ENCODE measurements at places on chromosomes 4 and X. TPM values are rescaled to one million over a fixed set of nuclear protein-coding genes. Genes with fewer than 3 reads are reported as not detected.
A peak's percentile ranks its signal among the peaks of the same experiment; 100 is the strongest.

DNA sequence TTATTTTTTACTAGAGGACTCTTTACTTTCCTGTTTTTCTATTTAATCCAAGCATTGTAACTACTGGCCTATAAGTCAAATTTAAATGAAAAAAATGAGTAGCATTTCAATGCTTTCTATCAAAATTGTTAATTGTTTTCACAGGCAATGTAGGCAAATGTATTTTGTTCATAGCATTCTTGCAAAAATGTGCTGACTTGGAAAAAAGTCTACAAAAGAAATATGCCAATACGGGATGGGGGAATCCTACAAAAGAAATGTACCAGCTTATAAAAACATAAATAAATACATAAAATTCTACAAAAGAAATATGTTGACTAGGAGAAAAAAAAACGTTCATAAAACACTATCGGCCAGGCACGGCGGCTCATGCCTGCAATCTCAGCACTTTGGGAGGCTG, 14.9 kb upstream of the S100G start:
- no peak for DNase-seq

TCEAL8 gene
- total RNA-seq: 106 TPM

DNA sequence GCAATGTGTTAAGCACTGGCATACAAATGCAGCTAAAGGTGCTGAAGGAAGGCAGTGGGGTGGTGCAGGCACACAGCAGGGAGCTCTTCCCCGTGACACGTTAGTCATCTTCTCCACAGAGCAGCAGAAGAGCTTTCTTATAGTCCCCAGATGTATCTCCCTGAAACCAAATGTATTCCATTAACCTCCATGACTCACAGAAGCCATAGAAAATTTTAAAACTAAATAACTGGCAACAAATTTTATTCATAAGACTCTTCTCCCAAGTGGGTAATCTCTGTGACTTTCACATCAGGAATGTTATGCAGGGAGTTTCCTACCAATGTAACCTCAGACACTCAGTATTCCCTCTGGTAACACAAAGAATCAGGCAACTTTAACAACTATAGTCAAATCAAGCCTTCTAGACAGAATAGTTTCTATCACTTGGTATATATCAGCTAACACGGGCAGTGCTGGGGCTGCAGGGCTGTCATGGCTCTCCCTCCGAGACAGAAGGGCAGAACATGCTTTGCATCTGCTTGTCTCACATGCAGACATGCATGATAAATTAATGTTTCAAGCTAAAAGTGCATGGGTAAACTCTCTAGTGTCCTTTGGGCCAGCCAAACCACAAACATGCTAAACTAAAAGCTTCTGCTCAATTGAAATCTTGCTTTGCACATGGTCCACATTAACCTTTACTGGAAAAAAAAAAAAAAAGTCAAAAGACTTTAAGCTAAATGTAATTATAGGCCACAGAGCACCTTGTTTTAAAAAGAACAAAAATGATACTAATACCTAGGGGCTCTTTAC, 28.2 kb downstream of the ANXA5 start:
- DNase-seq: peak; percentile 41

- DNase-seq: no peak
Measured at GRCh38 chr4:128553686-128554515, 255.6 kb upstream of the JADE1 start.

GRCh38 chr4:156825074-156825473, 146.5 kb downstream of the PDGFC start:
- no peak for DNase-seq

DNA sequence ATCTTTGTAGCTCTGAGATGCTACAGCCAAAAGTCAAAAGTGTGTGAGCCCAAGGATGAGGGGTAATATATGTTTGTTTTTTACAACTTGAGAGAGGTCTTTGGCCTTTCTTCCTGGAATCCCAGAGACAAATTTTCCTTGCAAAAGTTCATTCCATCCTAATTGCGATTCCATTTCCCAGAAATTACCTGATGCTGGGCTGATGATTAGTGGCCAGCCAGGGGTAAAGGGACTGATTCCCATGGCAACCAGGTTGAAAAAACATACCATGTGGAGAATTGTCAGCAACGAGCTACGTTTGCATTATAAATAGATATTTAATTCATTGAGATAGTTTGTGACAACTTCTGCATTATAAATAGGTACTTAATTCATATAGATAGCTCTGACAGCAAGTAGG, 17.8 kb downstream of the IGSF1 start:
- no peak for DNase-seq

DNA sequence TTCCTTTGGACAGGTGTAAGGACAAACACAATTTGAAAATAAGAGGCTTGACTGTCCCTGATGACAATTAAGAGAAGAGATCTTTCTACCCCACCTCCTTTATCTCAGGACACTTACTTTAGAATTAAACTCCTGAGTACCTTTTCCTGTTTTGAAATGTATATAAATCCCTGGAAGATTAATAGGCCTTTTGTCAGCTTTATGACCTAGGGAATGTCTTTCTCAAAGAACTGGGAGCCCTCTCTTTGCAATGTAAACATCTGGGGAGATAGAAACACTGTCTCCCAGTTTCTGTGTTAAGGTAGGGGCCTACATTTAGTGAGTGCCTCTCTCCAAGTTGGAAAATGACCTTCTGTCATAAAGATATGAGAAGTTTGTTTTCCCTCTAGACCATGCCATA, 31.7 kb downstream of the AGA start:
- no peak for DNase-seq

GPR78 gene
- 1.2 TPM for total RNA-seq

- DNase-seq: peak; percentile 30
Measured at GRCh38 chr4:78528327-78528726, 23.2 kb upstream of the ANXA3 start.

DNA sequence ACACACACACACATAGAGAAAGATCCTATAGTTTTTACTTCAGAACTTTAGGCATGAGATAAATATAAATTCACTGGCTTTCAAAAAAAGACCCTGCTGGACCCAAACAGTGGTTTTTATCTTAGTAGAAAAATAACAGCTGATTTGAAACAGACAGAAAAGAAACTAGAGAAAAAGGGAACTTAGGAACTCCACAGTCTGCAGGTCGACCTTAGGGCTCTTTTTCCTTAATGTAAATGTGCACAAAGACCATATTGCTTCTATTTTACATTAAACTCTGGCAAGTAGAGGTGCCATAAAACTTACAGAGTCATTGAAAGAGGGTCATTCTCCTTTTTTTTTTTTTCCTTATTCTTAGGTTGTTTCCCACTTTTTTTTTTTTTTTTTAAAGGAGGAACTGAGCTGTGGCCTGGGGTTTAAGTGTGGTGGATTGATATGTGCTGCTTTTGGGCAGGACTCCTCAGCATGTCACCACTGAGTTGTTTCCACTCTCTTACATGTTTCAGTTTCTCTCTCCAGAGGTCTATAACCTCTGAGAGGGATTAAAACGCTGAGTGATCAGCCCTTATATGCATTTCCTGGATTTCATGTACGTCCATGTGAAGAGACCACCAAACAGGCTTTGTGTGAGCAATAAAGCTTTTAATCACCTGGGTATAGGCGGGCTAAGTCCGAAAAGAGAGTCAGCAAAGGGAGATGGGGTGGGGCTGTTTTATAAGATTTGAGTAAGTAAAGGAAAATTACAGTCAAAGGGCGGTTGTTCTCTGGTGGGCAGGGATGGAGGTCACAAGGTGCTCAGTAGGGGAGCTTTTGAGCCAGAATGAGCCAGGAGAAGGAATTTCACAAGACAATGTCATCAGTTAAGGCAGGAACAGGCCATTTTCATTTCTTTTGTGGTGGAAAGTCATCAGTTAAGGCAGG, 70.8 kb upstream of the PACRGL start:
- no peak for DNase-seq

SLC10A6 gene
- 12.9 TPM for total RNA-seq

VEGFD gene
- 2.6 TPM for total RNA-seq

DNA sequence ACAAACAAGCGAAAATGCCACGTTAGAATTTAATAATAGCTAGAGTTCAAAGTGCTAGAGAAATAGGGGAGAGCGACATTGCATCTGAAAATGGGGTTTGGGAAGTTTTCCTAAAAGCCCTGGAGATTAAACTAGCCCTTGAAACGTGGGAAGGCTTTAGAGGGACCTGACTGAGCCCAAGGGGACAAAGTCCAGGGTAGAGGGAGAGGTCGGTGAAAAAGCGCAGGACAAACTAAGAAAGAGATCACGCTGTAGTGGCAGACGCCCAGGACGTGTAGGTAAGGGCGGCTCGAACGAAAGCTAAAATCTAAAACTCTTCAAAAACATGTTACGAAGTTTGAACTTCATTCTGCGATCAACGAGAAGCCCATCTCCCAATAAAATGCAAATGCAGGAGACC, 1.1 kb upstream of the ATP11C start:
- DNase-seq: no peak
